Stimulated activated CD4-positive, alpha-beta T cell treated with anti-CD3 and anti-CD28 coated beads, TNF-alpha, amount 100 ng/mL, for 24 hours (primary cell): ENCODE measurements at places on chromosomes 2 and 18.

DNA sequence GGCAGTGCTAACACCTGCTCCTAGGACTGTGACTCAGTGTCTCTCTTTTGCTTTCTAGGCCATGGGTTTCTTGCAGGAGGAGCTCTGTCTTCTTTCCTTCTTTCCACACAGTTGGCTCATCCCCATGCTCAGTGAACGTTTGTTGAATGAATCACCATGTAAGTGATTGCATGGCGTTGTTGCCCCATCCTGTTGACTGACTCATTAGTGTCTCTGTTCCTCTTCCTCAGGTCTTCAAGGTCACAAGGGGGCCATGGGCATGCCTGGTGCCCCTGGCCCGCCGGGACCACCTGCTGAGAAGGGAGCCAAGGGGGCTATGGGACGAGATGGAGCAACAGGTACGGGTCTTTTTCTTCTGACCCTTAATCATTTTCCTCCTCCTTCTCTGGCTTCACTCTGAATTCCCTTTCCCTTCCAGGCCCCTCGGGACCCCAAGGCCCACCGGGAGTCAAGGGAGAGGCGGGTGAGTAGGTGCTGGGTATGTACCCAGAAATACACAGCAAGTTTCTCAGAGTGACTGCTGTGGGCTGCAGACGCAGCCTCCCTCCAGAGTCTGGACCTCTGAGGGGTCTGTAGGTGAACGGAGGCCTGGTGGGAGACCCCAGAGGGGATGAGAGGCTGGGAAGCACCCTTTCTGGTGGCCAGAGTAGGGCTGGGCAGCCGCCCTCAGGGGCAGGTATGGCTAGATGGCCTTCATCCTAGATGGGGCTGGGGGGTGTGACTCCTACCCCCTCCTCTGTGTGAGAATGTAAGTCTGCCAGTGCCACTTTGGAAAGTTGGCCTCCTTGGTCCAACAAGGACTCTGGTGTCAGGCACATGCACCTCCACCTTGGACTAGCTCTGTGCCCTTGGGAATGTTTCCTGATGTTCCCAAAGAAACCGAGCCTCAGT lies 32.4 kb downstream of the MARCO start:
- DNase-seq = no peak

DNA sequence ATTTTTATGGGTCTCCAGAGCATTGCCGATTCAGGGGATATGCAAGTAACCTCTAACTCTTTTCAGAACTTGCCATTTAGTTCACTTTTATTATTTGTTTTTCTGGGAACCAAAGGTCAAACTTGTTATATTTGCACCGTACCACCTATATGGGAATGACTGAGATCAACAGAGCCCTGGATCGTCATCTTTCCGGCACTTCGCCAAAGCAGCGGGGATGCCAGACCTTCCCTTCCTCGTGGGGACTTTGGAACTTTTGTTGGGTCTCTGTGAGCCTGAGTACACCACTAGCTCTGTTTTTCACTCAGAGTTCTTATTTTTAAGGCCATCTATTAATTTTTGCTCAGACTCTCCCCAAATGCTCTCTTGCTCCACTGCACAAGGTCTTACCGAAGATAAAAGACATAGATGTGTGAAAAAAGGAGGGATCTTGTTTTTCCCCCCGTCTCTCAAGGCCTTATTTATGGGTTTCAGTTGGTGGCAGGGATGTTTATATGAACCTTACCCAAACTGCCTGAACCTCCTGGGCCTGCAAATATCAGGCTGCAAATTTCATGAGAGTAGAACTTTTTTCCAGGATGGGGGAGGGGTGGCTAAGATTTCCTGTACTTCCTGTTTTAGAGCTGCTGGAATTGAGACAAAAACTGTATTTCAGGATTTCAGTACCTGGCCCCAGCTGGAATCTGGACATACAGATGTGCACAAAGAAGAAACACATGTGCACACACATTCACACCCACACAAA lies 350.3 kb downstream of the HRH4 start:
- no peak for DNase-seq

- no peak for DNase-seq
Observed at GRCh38 chr2:12010059-12010458, 263.6 kb downstream of the LPIN1 start.

DNA sequence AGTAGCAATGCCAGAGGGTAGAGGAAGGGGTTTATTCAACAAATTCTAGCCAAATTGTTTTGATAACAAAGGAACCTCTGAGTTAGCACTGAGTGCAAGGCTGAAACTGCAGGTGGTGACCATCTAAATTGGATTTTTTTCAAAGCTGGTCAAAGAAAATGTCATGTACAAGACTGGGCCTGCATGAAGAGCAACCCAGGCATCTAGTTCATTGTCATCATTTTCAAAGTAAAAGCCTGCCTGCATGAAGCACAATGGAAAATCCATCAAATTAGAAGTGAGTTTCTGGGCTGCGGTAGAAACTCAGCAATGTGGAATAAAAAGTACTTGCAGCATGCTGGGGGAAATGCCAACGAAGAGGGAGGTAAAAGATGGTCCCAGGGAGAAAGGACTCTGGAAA lies 80.8 kb upstream of the PPP1CB start:
- no peak for DNase-seq

- no peak for DNase-seq
Observed at GRCh38 chr18:52175406-52175805, 164.6 kb upstream of the DCC start.

- no peak for DNase-seq
Observed at GRCh38 chr2:158443606-158444005, 12.9 kb downstream of the CCDC148 start.

GRCh38 chr2:20444101-20444992 lies 2.5 kb upstream of the RHOB start:
- DNase-seq = no peak

DNA sequence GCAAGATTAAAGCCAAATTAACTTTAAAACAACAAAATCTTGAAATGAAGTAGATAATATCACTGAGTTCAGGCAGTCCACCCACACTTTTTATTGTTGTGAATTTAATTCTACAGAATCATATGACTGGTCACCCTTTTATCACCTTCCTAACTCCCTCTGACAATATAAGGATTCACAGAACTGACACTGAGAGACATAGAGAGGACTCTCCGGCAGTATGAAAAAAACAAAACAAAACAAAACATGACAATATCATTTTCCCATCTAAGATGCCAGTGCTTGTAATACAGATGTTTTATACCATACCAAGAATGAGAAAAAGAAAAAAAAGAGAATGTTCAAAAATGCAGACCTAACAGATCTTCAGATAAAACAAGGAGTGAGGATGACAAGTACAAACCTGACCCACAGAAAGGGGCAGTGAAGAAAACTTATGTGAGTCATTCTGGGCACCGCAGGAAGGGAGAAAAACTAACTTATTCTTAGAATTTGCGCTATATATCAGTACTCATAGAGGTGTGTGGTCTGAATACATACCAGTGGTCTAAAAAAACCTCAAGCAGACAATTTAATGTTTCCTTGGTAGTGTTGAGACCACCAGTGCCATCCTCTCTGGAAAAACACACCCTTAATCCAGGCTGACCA lies 136.6 kb downstream of the ZAP70 start:
- DNase-seq = no peak

- no peak for DNase-seq
Observed at GRCh38 chr18:62964432-62964831, 249.1 kb downstream of the PHLPP1 start.

GRCh38 chr2:187855689-187856088 lies 301.5 kb upstream of the TFPI start:
- DNase-seq = no peak

GRCh38 chr2:171894612-171894947 lies 536 bp upstream of the SLC25A12 start:
- no peak for DNase-seq
